ENCODE measurements at places on chromosomes 1 and 21.

DNA sequence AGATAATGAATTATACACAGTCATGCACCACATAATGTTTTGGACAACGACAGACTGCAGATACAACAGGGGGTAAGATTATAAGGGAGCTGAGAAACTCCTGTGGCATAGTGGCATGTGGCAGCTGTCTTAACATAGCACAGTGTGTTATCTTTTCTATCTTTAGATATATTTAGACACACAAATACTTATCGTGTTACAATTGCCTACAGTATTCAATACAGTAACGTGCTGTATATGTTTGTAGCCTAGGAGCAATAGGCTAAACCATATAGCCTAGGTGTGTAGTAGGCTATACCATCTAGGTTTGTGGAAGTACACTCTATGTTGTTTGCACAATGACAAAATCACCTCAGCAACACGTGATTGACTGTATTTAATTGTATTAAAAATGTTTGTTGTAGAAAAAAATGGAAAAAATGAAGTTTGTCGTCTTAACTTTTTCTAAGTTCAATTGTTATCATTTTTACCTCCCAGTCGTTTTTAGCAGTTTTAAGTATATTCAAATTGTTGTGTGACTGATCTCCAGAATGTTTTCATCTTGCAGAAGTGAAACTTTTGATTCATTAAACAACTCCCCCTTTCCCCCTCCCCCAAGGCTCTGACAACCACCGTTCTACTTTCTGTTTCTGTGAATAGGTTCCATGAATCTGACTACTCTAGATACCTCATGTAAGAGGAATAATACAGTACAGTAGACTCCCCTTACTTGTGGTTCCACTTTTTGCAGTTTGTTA, 351.0 kb upstream of the B3GALT2 start:
- DNase-seq: no peak

GRCh38 chr1:43979528-43980254, 681 bp downstream of the B4GALT2 start:
- DNase-seq: no peak

- no peak for DNase-seq
Measured at GRCh38 chr21:16587141-16587581, 857.4 kb downstream of the USP25 start.

DNA sequence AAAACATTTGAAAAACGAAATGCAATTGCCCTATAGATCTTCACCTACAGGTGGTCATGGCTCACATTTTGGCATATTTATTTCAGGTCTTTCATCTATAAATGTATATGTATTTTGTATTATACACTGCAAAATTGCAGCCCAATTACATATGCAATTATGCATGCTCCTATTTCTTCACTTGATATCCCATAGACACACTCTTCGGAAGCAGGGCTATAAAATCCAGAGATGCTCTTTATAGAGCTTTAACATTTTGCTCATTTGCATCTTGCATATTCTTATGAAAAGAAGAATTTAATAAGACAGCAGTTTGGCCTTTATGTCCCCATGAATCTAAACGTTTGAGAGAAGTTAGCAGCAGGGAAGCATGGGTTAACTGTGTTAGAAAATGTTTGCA, 44.7 kb upstream of the PALMD start:
- no peak for DNase-seq

DNA sequence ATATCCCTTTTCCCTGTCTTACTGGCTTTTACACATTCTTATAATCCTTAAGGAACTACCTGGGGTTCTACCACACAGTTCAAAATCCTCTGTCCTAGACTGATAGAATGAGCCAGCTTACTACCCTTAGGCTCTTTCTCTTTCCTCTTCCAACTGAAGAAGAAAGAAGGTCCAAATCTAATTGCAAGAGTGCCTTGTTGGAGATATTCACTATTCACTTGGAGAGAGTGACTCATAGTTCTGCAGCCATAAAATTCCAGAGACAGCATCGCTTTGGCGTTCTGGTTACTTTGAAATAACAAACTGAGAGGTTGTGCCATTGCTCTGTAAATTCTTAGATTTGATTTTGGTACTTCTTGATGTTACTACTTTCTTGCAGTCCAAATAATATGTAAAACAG, 4.2 kb downstream of the CADM3 start:
- no peak for DNase-seq

DNA sequence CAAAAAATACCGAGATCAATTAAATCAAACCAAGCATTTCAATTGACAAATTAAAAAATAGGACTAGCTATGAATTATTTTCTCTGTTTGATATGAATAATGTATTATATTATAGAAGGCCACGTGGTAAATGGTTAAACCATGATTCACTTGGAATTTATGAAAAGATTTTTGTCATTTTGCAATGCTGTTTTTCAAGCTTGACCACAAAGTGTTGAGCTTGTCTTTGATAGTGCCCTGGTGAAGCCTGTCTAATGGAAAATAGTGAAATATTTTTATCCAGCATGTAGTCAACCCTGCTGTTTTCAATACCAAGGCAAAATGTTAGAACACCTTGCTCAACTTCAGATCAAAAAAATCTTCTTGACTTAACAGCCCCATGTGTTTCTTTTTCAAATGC, 288.0 kb upstream of the PRMT6 start:
- DNase-seq: no peak

DNA sequence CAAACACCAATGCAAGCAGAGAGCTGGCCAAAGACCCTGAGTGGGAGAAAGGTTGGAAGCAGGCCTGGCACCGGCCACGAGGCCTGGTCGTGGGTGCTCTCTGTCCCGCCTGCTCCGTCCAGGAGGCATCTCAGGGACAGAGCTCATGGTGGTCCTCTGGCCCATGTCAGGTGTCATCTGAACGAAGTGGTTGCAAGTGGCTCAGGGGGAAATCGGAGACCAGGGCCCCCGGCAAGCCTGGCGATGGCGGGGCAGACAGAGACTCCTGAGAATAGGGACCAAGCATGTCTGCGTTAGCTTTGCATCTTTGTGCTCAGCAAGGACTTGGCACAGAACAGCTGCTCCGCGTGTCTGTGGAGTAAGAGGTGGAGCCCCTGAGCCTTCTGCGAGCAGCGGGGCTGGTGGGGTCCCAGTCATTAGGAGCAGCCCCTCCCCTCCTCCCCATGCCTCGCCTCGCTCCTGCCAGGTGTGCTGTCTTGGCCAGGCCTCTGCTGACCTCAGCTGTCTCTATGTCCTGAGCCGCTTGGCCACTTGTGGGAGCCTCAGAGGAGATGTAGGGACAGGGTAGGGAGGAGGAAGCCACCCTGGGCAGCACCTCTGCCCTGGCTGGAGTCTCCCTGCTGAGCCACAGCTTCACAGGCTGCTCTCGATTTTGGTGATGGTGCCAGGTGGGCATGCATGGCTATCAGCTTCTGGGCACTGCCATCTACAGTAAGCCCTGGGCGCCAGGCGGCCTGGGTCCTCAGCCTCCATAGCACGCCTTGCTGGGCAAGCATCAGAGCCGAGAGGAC, 362.9 kb upstream of the VAMP3 start:
- no peak for DNase-seq

DNA sequence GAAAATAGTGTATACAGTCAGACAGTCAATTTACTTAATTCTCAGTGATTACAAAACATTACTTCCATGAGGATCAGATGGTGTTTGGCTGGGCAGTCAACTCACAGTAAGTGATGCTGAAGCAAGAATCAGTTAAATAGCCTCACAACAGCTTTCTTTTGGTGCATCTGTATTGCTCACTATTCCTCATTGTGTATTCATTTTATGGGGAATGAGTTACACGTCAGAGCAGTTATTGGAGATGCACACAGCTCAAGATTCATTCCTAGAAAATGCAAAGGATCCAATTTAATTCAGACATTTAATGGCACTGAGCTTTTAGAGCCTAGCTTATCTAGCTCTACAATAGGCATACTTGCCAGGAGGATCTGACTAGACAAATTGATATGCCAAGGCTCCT, 150.6 kb downstream of the HS2ST1 start:
- no peak for DNase-seq

DNA sequence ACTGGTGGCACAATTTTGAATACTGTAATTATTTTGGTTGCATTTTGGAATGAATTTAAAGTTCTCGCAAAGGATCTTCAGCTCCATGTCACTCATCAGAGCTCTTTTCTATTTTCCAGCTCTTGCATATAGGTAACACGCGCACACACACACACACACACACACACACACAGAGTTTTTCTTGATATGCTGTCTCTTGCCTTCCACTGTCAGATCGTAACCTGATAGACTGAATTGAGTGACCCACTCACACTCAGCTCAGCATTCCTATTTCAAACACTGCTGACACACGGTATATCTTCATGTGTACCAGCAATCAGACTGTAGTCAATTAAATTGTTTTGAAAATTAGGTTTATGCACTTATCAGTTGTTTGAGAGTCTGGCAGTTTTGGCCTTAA, 214.1 kb downstream of the PBX1 start:
- no peak for DNase-seq

- no peak for DNase-seq
Measured at GRCh38 chr1:10514490-10515235, 39.9 kb downstream of the PEX14 start.

- no peak for DNase-seq
Measured at GRCh38 chr1:113101588-113101987, 28.6 kb downstream of the LRIG2 start.

DNA sequence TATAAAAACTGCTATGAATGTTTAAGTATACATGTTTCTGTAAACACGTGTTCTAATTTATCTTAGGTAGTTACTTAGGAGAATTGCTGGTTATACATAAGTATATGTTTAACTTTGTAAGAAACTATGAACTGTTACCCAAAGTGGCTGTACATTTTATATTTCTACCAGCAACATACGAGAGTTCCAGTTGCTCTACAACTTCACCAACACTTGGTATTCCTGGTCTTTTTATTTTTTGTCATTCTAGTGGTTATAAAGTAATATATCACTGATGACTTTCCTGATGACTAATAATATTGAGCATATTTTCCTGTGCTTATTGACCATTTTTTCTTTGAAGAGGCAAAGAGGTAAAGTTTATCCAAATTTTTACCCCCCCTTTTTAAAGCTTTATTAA, 76.0 kb downstream of the KIAA0319L start:
- no peak for DNase-seq

DNA sequence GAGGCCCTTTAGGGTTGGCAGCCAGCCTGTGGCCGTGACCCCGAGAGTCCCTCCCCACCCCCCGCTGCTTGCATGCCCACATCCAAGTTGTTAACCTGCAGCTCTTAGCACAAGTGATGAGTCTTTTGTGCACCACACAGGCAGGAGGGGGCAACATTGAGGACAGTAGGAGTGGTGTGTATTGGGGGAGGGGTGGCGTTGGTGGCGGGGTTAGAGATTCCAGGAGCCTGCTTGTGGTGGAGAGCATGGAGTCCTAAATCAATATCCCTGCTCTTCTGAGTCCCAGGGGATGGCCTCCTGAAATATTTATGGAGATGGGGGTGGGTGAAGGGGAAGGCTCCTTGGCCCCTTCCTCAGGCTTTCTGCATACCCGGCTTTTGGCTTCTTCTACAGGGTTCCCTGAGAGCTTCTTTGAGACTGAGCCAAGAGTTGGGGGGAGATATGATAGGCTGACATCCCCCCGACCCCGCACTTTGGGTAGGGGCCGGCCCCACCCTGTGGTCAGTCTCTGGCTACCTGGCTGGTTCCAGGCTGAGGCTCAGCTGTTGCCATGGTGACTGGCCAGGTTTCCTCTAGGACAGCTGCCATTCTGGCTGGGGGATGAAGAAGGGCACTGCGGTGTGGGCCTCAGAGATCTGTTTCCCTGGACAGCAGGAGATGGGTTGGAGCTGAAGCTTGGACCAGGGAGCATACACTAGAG, 5.0 kb downstream of the CHRNB2 start:
- no peak for DNase-seq

DNA sequence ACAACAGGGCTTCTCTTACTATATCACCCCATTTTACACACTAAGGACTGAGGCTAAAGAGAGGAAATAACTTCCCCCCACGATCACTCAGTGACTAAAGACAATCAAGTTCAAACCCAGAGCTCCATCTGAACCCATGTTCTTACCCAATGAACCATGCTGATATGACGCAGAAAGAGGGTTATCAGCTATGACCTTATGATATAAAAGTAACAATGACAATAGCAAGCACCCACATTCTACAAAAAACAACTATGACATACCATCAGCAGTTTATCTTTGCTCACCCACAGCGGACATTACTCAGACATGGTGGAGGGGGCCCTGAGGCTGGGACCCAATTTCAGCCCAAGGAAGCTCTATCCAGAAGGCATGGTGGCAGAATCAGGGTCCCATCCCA, 75.7 kb downstream of the PTPN14 start:
- DNase-seq: no peak

- no peak for DNase-seq
Measured at GRCh38 chr1:246667773-246668172, 56.4 kb upstream of the SCCPDH start.

DNA sequence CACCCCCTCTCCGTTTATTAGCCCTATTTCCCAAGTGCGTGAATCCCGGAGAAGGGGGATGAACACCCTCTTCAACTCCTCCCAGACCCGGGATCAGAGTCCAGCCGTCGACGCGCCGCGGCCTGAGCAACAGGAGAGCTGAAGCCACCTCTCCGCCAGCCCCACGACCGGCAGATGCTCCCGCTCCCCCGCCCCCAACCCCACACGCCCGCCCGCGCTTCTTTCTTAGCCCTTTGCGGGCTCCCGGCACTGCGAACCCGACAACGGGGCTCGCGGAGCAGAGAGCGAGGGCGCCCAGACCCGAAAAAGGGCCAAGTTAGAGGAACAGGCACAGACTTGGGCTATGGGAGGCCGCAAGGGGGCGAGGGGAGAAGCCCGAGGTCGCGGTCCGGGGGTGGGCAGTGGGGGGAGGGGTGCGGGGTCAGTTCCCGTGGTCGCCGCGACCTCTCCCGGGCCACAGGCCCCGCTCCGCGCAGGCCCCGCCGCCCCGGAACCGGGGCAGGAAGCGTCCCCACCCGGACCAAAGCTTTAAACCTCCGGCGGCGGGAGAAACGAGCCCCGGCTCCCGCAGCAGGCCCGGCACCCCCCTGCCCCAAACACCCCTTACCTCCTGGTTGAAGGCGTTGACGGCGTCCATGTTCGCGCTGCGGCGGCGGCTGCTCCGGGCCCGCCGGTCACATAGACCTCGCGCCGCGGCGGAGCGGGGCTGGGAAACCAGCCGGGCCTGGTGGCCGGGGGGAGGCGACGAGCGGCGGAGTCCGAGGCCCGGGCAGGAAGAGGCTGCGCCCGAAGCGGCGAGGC, 662 bp downstream of the SCAF4 start:
- DNase-seq: no peak

- no peak for DNase-seq
Measured at GRCh38 chr1:234932106-234932505, 196.5 kb downstream of the TOMM20 start.

DNA sequence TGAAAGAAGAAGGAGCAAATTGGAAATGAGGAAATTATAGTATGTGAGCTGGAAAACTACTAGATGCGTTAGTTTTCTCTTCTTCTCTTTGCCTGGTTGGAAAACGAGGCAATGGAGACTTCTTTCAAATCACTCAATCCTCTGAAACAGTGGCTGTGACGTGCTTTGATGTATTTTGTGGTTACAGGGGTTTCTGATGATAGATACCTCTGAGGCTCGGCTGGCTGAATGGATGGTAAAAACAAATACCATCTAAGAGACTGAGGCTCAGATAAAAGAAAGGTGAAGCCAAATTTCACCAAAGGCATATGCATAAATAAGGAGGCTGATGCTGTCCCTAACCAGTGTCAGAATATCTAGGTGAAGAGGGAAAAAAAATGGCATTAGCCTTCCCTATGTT, 15.1 kb downstream of the MAB21L3 start:
- DNase-seq: no peak
